Natural killer cell (primary cell): ENCODE measurements at places on chromosomes 1 and 21. TPM values are rescaled to one million over a fixed set of nuclear protein-coding genes. Genes with fewer than 3 reads are reported as not detected.

The S100A1 gene
- total RNA-seq, result not detected

GRCh38 chr21:46050668-46051378 is 47.1 kb upstream of the COL6A2 start:
- no peak for DNase-seq

DNA sequence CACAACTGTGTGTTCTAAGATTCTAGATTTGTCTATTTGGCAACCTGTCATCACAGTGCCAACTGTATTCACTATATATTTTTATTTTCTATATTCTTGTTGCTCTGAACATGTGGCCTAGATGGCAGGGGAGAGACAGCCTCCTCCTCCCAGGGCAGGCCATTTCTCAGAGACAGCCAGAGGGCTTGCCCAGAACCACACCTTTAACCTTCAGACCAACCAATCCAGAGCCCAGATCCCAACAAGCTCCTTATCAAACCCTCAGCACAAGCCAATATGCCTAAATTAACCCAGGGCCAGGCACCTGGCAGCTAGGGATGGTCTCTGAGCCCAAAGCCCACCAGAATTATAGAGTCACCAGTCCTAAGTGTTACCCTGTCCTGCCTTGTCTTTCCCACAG is 19.3 kb downstream of the TRIM11 start:
- no peak for DNase-seq

- no peak for DNase-seq
Measured at GRCh38 chr1:208903251-208903905, 659.2 kb upstream of the PLXNA2 start.

The NFASC gene
- 0.27 TPM for total RNA-seq
